ENCODE measurements at places on chromosomes 1 and 21. TPM values are rescaled to one million over a fixed set of nuclear protein-coding genes. Genes with fewer than 3 reads are reported as not detected.

HES4 gene
- total RNA-seq, result 39.4 TPM

DNA sequence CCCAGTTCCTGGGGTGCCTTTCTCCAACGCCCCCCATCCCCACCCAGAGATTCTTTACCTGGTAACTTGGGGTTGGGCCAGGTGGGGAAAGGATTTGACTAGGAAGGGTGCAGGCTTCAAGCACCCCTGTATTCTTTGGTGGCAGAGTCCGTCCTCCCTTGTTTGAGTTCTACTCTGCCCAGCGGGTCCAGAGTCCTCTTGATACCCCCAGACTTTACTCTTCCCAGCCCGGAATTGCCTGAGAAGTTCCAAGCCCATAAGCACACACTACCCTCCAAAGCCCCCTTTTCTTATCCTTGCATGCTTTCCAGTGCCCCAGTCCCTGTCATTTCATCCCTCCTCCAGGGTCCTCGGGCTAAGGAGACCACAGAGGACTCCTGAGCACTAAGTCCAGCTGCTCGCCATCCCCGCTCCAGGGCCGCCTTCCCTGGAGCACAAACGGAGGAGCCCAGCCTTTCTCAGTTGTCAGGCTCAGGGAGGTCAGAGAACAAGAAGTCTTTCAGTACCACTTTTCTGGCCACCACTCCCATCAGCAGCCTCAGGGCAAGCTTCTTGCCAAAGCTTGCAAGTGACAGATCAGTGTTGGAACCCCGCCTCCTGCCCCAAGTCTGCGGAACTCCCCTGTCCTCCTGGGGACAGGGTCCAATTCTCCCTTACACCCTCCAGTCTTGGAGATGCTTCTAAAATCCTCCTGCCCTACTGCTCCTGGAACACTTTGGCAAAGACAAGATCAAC lies 12.2 kb downstream of the SLC45A3 start:
- DNase-seq, result no peak

DNA sequence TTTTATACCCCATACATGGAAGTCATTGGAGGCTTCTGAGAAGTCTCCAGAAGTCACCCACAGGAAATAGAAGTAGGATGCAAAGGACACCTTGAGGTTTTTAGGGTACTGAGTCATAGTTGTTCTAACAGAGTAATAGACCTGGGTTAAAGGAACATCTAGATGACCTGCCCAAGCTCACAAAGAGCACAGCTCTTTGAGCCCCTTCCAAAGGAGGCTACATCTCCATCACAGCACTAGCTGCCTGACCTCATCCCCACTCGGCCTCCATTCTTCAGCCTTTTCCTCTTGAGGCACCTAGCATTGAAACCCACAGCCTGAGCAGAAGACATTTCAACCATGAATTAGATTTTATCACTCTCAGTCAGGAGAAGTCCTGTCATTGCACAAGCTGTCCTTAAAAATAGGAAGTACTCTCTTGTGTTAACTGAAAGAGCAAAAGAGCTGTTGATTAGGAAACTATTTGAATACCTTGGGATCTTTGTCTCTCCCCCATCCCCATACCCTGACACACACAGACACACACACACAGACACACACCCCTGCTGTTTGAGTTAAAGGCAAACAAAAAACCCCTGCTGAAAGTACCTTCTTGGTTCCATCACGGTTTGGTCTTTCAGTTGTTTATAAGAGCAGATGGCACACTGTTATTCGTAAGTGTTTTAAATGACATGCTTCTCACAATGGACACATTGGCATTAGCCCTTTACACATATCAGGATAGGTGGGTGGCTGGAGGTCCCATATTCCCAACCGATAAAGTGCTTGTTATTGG lies 22.2 kb downstream of the MKNK1 start:
- no peak for DNase-seq

DNA sequence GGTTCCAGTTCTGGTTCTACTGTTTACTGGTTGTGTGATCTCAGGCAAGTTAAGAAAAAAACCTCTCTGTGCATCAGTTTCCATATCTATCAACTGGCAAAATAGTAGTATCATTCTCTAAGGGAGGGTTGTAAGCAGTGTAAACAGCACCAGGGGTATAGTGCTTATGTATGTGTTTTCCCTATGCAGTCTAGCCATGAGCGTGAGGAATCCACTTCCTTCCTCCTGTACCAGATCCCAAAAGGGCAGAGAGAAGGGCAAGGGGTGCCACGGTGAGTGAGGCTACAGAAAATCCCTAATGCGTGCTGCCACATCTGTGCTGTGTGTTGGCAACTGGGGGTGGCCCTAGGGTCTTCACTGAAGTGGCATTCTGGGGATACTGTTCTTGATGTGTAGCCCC lies 18.4 kb upstream of the RNF19B start:
- no peak for DNase-seq

Measured in left ventricle myocardium superior (tissue), 1 donor.